Astrocyte (in vitro differentiated cells and primary cell): ENCODE measurements at places on chromosomes 2 and 18. TPM values are rescaled to one million over a fixed set of nuclear protein-coding genes. Genes with fewer than 3 reads are reported as not detected.

GRCh38 chr2:46493241-46493970, 14.0 kb downstream of the TMEM247 start:
- peak; percentile 70 for DNase-seq
- H3K27me3 ChIP-seq = no peaks in the 10 kb centered on the region
- H3K36me3 ChIP-seq = no peaks in the 10 kb centered on the region
- peak overlapping the region; percentile 5 for H3K4me3 ChIP-seq
- H3K4me1 ChIP-seq = peaks cover 23% of the 10 kb centered on the region

GRCh38 chr18:11872479-11873136, 21.4 kb downstream of the CHMP1B start:
- no peak overlapping the region for H3K4me3 ChIP-seq
- no peaks in the 10 kb centered on the region for H3K36me3 ChIP-seq
- DNase-seq = no peak
- H3K4me1 ChIP-seq = no peaks in the 10 kb centered on the region

DNA sequence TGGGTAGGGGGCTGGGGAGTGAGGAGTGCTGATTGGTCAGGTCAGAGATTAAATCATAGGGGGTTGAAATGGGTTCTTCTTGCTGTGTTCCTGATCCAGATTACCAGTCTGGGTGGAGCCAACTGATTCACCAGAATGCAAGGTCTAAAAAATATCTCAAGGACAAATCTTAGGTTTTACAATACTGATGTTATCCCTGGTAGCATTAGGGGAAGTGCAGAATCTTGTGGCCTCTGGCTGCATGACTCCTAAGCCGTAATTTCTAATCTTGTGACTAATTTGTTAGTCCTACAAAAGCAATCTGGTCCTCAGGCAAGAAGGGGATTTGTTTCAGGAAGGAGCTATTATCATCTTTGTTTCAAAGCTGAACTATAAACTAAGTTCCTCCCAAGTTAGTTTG, 289.2 kb upstream of the KYNU start:
- H3K36me3 ChIP-seq = no peaks in the 10 kb centered on the region
- no peak overlapping the region for H3K27ac ChIP-seq
- H3K27me3 ChIP-seq = no peaks in the 10 kb centered on the region
- no peaks in the 10 kb centered on the region for H3K4me1 ChIP-seq
- DNase-seq = no peak
- no peak overlapping the region for H3K4me3 ChIP-seq

GRCh38 chr2:128593879-128594650, 275.4 kb upstream of the HS6ST1 start:
- no peak overlapping the region for H3K4me3 ChIP-seq
- H3K27ac ChIP-seq = no peak overlapping the region
- no peaks in the 10 kb centered on the region for H3K27me3 ChIP-seq
- peak; percentile 44 for DNase-seq
- H3K36me3 ChIP-seq = no peaks in the 10 kb centered on the region

Gene TACR1
- total RNA-seq = not detected in 2 replicates

Gene C2orf66
- total RNA-seq = 0.29 and 0.54 TPM in 2 replicates

Gene HOXD9
- not detected in 2 replicates for total RNA-seq
